ENCODE measurements at places on chromosomes 4 and X. TPM values are rescaled to one million over a fixed set of nuclear protein-coding genes. Genes with fewer than 3 reads are reported as not detected.

DNA sequence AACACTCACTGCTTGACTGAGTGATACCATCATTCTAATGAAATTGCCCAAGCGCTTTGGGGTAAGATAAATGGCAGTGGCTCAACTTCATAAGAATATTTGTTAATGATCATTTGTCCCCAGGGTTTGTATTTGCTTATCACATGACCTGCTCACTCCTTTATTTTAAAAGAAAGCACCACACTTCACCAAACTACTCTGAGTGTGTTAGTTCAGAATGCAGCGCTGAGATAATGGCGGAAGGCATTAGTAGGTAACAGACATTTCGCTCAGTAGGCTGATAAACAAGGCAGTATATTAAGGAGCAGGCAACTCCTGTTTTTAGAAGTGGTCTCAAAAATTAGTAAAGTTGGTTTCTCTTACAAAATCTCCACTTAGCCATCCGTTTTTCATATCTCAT, 1.6 kb downstream of the SNX25 start:
- no peak for DNase-seq

GRCh38 chr4:109729117-109729717, 653 bp downstream of the PLA2G12A start:
- no peak for DNase-seq

DNA sequence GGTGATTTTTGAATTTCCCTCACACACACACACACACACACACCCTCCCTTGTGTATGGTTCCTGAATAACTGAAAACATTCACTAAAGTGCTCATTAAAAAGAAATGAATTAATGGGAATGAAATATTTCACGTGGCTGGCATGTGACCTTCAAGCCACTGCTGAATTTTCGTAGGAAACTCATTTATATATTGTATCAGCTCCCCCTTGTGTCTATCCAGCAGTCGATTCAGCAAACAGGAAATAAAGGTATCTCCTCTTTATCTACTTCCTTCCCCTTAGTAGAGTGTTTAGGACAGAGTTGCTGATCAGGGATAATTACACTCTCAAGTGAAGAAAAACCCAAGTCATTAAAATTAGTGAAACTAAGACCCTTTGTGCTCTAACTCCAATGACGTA, 912.6 kb upstream of the LCORL start:
- DNase-seq, result no peak

GRCh38 chr4:6912441-6912840, 2.8 kb downstream of the TBC1D14 start:
- DNase-seq, result no peak

DNA sequence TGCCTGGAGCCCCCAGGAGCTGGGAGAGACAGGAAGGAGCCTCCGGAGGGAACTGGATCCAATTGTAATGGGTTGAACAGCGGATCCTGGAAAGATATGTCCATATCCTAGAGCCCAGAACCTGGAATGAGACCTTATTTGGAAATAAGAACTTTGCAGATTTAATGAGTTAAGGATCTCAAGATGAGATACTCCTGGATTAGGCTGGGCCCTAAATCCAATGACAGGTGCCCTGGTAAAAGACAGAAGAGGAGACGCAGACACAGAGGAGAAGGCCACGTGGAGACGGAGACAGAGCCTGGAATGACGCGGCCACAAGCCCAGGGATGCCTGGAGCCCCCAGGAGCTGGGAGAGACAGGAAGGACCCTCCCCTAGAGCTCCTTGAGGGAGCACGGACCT, 34.1 kb downstream of the P2RY8 start:
- no peak for DNase-seq

- DNase-seq, result no peak
These were observed 164.0 kb upstream of the FGF13 start for GRCh38 chrX:138875472-138875871.

DNA sequence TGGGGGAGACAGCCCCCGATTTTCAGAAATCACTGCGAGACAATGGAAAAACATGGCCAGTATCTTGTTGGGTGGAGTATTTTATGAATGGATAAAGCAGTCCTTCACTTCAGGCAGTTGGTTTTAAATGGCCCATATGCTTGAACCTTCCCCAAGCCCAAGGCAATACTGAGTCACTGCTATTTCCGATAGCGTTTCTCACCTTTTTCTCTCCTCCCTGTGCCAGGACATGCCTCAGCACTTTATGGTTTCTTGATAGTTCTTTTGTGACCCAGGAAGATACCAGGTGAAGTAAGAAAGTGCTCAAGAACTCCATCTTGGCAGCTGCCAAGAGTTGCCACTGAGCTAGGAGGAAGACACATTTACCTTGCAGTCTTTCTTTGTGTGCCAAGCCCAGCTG, 26.8 kb upstream of the ESX1 start:
- no peak for DNase-seq

- DNase-seq, result no peak
These were observed 54.2 kb downstream of the SH3KBP1 start for GRCh38 chrX:19833034-19833677.

- no peak for DNase-seq
These were observed 20.6 kb upstream of the ZC4H2 start for GRCh38 chrX:64996805-64997204.

DNA sequence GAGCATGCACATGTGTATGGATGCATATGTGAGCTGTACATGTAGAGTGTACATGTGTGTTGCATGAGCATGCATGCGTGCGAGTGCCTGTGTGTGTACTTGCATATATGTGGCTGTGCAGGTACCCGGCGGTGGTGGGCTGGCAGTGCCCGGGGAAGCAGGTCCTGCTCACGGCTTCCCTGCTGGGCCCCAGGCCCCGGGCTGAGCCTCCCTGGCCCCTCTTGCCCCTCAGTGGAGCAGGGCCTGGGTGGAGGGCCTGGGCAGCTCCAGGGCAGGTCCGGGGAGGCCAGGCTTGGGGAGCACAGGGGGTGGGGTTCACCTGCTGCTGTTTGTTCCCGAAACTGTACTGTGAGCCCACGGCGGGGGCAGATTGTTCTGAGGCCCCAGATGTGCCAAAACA, 9.4 kb downstream of the NAT8L start:
- DNase-seq, result no peak

DNA sequence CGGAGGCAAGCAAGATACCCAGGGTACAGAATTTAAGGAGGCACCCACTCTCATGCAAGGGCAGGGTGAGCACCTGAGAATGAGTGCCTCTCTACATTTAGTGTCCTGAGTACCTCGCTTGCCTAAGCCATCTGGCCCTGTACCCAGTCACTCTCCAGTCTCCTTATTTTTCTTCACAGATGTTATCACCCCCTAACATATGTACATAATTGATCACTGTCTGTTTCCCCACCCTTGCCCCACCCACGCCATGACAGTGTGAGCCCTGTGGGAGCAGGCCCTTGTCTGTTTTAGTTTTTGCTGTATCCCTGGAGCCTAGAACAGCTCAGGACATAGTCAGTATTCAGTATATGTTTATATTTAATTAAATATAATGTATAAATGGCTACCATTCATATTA, 113.6 kb downstream of the SPRY1 start:
- DNase-seq, result no peak

GRCh38 chr4:5999356-5999755, 18.9 kb downstream of the C4orf50 start:
- no peak for DNase-seq

GRCh38 chr4:37892641-37893040, 1.8 kb downstream of the TBC1D1 start:
- DNase-seq, result no peak

DNA sequence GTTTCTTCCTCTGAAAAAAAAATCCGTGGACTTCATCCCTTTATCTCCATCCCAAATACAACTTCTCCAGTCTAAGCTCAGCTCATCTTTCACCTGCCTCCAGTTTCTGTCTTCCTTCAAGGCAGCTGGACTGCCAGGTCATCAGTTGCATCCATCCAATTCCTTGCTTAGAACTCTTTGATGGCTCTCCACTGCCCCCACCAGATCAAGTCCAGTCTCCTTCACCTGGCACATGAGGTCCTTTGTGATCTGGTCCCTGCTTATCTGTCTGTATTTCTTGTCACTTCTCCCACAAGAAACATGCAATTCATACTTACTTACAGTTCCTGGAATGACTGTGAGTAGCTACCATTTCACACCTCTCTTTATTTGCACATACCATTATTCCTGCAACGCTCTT, 33.8 kb downstream of the OTUD6A start:
- peak; percentile 27 for DNase-seq

GRCh38 chrX:18855919-18856644, 127.8 kb downstream of the PHKA2 start:
- DNase-seq, result no peak

- DNase-seq, result no peak
These were observed 26.5 kb downstream of the RELL1 start for GRCh38 chr4:37659696-37660095.

GRCh38 chr4:68463796-68464195, 16.5 kb downstream of the TMPRSS11E start:
- no peak for DNase-seq

GRCh38 chr4:175584901-175585300, 227.2 kb downstream of the GPM6A start:
- DNase-seq, result no peak

DNA sequence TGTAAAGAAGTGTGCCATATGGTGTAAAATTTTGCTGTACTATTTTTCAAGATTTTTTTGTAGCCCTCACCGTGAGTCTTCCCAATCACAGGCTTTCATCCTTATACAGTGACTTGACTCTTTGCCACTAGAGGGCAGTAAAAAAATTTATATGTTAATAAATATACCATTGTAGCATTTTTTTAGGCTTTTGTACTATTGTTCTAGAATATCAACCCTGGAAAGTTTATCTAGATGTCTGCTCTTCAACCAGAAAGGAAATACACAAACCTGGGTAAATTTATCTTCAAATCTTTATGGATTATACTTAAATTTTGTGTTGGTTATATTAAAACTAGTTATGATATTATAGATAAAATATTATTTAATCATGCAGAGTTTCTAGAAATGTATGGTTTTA, 235.3 kb downstream of the TENM3 start:
- no peak for DNase-seq

GRCh38 chr4:39541987-39542610, 14.9 kb upstream of the UGDH start:
- DNase-seq, result no peak

- no peak for DNase-seq
These were observed 222.0 kb upstream of the ADAMTS3 start for GRCh38 chr4:72791054-72791453.

GRCh38 chr4:94758700-94759399, 1.1 kb downstream of the BMPR1B start:
- peak; percentile 43 for DNase-seq

DNA sequence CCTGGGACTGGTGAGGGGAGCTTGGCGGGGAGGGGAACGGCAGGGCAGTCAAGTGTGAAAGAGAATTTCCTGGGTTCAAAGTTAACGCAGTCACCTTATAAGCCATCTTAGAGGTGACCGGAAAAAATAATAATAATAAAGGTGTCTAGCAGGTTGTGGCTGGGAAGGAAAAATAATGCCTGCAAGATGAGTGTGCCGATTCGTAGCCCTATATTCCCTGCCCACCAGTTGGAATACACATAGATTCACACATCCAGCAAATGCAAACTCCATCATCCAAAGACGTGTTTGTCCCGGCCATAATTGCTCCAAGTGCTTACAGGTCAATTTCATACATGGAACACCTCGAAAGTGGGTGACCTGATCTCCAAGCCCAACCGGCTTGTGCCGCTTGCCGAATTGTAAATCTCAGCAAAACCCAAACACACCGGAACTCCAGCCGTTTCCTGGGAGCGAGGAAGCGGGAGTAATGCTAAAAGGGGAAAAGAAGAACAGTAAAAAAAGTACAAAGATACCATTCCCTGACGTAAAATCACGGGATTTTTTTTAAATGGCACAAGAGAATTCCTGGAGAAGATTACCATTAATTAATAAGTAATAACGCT, 1.3 kb upstream of the FAT1 start:
- DNase-seq, result no peak

GRCh38 chr4:180052629-180053028, 2190.6 kb upstream of the TENM3 start:
- no peak for DNase-seq

DNA sequence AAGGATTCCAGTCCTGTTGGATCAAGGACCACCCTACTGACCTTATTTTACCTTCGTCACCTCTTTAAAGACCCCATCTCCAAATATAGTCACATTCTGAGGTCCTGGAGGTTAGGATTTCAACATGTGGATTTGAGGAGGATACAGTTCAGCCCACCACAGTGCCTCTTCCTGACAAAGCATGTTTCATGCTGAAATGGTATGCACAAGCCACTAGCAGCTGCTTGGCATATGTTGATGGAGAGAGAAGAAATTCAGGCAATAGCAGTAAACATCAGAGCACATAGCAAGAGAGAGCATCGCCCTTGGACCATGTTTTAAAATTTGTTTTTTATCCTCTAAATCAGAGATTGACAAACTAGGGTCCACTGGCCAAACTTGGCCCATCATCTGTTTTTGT, 172.1 kb downstream of the PRKX start:
- no peak for DNase-seq

DNA sequence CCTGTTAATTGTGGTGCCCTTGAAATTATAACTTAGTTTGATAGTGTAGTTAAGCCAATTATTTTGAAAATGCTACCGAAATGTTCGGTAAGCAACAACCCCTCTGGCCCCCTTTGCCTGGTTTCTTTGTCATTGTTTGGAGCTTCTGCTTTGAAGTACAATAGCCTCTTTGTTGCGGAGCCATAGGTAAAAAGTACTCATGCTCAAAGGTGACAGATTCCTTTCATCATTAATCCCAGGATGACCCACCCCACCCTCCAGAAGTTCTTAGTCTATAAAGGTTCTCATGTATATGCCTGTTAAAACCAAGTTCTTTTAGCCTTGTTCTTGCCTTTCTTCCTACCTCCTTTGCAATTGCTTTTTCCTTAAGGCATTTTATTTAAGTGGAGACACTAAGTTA, 42.4 kb upstream of the SMARCAD1 start:
- no peak for DNase-seq

- no peak for DNase-seq
These were observed 18.6 kb upstream of the SUPT20HL1 start for GRCh38 chrX:24341795-24342194.

DNA sequence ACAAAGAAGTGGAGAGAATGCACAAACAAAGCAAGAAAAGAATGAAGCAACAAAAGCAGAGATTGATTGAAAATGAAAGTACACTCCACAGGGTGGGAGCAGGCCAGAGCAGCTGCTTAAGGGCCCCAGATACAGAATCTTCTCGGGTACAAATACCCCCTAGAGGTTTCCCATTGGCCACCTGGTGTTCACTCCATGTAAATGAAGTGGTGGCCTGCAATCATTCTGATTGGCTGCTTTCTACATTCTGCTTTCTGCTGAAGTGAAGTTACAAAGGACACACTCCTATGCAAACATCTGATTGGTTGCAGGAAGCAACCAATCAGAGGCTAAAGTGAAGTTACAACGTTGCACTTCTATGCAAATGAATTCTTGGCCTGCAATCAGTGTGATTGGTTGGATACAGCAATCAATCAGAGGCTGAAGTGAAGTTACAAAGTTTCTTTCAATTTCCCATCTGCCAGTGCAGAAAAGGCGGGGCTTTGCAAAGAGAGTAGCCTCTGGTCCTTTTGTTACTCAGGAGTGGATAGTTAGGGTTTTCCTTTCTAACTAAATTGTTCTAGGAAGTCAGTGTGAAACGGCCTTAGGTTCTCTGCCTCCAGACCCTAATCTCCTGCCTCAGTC, 19.0 kb upstream of the GPC4 start:
- DNase-seq, result no peak

GRCh38 chr4:139889901-139890300, 224.3 kb downstream of the MGST2 start:
- DNase-seq, result no peak

FMR1NB gene
- not detected for total RNA-seq

PCDH19 gene
- total RNA-seq, result 1.3 TPM

SPARCL1 gene
- 710 TPM for total RNA-seq

ATP1B4 gene
- total RNA-seq, result not detected

HAND2 gene
- 16.3 TPM for total RNA-seq
